Hematopoietic multipotent progenitor cell (in vitro differentiated cells): ENCODE measurements at places on chromosomes 7 and 10.

GRCh38 chr7:129702761-129703338 is 91.3 kb downstream of the NRF1 start:
- DNase-seq = no peak

DNA sequence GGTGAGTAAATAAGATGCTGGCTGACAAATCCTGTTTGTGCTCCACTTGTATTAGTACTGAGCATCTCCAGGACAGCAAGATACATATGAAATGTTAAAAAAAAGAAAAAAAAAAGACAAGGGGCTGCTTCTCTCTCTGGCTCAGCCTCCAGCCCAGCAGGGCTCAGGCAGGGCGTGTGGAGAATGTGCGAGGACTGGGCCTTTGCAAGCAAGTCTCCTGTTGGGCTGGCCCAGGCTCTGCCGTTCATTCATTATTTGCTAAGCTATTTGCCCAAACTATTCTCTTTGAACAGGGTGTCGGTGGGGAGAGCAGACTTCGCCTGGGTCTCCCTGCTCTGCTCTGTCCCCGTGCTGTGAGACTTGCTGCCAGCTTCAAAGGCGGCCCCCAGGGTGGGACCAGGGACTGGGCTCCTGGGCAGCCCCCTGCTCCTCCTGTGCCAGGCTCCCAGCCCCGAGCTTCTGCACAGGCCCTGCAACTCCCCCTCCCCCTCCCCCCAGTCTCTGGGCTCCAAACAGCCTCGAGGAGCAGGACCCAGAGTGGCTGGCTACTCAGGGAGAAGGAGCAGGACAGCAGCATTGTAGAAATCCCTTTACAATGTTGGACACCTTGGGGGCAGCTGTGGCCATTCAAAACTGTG is 25.6 kb upstream of the MGMT start:
- DNase-seq = no peak

- no peak for DNase-seq
These were observed 93.7 kb downstream of the EPC1 start for GRCh38 chr10:32253276-32253675.

- DNase-seq = no peak
These were observed 23.5 kb upstream of the GPR146 start for GRCh38 chr7:1020849-1021251.

DNA sequence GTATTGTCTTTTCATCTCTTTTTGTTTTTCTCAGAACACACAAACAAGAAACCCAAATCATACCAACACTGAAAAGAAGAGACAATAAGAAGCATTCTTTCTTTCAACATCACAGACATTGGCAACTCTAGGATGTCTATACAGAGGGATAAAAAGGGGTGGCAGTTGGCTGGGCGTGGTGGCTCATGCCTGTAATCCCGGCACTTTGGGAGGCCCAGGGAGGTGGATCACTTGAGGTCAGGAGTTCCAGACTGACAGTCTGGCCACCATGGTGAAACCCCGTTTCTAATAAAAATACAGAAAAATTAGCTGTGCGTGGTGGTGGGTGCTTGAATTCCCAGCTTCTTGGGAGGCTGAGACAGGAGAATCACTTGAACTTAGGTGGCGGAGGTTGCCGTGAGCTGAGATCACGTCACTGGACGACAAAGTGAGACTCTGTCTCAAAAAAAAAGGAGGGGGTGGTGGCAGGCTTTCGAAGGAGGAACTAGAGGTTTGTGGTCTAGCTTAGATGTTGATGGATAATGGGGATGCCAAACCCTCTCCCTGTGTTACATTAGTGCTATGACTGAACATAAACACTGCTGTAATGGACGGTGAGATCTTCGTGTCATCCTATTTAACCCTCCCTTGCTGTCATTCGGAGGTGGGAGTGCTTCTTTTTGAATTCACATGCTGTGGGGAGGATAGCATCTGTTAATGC is 9.4 kb downstream of the CNNM2 start:
- DNase-seq = peak; percentile 92

DNA sequence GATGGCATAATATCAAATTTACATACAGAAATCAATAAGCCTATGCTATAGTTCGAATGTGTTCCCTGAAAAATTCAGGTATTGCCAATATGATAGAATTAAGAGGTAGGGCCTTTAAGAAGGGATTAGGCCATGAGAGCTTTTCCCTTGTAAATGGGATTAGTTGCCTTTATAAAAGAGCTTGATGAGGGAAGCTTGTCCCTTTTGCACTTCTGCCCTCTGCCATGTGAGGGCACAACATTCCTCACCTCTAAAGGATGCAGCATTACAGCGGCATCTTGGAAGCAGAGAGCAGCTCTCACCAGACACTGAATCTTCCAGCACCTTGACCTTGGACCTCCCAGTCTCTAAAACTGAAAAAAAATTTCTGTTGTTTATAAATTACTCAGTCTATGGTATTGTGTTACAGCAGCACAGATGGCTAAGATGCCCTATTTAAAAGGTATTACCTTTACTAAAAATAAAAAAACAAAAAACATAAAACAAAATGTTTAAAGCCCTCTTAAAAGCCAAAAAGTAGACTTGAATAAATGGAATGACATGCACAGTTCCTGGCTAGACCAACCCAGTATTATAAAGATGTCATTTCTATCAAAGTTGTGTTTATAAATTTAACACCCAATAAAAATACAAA is 909.6 kb downstream of the REEP3 start:
- peak; percentile 37 for DNase-seq

DNA sequence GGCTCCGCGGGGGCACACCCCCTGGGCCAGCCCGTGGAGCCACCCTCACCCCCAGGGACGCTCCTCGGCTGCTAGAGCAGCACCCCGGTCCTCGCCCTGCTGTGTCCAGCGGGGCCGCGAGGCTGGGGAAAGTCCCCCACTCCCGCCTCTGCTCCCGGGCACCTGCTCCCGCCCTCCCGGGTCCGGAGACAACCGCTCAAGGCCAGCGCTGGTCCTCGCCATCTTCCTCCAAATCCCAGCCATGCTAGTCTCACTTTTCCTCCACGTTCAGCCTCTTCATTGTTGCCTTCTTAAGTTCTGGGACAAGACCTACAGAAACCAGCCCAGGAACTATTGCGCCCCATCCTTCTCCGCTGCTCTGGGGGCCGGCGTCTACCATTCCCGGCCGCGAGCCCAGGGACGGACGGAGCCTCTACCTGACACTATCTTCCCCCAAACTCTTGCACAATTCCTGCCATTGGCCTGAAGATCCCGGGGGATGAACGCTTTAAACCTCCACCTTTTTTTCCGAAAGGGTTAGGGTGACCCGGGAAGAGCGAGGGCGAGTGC is 4.8 kb upstream of the KCP start:
- no peak for DNase-seq

DNA sequence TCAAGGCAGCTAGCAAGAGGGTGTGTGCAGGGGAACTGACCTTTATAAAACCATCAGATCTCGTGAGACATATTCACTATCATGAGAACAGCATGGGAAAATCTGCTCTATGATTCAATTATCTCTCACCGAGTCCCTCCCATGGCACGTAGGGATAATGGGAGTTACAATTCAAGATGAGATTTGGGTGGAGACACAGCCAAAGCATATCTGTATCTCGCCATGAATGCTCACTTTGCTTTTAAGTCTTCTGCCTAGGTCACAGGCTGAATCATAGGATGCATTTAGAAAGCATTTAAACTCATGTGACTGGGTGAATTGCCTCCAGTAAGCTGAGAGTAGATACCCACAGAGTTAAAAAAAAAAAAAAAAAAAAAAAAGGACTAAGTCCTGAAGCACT is 220.0 kb downstream of the AGMO start:
- no peak for DNase-seq

DNA sequence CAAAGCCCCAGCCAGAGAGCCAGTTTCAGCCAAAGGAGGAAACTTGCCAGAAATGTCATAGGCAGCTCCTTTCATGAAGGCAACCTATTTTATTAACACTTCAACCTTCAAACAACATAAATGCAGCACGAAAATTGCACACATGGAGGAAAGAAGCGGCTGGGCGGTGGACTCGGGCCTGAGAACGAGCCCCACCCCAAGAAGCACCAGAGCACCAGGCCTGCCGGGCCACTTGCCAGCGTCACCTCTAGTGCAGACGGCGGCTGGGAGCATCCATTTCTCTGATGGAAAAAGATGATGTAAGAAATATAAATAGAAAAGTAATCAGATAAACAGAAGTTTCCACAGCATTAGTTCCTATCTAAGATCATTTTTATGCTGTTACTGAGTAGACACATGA is 100.0 kb downstream of the TCERG1L start:
- no peak for DNase-seq

DNA sequence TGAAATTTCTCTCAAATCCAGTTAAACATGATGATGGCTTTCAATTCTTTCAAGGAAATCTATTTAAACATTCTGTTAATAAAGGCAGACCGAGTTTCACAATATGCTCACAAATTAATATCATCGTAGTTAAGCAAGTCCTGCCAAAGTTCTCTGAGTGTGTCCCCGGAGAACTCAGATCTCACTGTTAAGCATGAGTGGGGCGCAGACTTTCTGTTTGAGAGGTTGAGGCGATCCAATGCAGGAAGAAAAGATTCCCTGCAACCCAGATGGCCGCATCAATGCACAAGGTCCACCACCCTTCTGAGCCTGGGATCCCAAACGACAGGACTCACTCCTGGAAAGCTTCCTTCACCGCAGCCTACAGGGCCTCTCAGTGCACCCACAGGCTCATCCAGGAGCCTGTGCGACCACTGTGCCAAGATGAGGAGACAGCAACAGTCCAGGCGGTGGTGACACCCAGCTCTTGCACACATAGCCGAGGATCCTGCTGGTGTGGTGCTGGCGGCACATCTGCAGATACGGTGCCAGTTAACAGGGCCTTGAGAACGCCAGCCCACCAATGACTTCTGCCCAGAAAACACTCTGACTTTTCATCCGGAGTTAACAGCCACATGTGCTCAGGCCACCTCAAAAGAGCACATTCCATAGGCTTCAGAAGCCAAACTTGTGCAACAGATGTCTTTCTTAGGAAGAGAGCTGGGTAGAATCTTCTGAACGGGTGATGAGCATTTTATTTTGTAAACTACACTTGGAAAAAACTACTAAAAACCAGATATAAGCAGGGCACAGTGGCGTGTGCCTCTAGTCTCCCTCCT is 102.1 kb downstream of the ZRANB1 start:
- no peak for DNase-seq

DNA sequence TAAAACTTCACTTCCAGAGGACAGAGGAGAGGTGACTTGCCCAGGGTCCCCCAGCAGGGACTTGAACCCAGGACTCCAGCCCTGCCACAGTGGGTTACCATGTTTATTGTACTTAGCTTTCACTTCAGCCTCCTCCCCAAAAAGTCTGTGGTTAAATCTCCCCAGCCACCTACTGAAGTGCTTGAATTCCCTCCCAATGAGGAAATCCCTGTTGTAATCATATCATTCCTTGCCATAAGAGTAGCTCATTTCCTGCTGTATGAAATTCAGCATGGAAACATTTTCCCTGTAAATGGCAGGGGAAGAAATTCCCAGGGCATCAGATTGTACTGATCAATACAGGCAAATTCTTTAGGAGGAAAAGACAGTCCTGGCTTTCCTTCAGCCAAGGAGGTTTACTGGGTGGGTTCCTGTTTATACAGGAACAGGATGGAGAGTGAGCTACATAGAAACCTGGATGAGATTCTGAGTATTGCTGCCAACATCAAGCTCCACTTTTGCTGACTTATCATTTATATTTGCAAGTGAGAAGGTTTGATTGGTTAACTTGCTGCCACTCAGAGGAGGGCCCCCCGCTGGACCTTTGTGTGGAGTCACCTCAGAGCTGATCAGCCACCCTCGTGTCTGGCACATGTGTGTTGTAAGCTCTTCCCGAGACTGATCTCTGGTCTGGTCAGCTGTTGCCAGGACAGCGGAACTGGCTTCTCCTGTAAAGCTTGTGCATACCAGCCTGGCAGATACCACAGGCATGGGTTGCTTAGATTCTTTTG is 16.4 kb upstream of the PDZD8 start:
- DNase-seq = no peak

- no peak for DNase-seq
These were observed 18.2 kb downstream of the FAM25A start for GRCh38 chr10:87038286-87038717.

- no peak for DNase-seq
These were observed 17.9 kb upstream of the ACBD5 start for GRCh38 chr10:27258492-27258837.

GRCh38 chr10:5594271-5595049 is 69.7 kb downstream of the CALML3 start:
- no peak for DNase-seq

DNA sequence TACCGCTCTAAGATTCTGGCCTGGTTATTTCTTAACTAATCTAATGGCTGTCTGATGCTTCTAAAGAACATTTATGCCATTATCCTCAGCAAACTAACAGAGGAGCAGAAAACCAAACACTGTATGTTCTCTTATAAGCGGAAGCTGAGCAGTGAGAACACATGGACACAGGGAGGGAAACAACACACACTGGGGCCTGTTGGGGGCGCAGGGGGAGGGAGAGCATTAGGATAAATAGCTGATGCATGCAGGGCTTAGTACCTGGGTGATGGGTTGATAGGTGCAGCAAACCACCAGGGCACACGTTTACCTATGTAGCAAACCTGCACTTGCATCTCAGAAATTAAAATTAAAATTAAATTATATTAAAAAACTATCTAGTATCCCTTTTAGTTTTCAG is 853.5 kb downstream of the GATA3 start:
- DNase-seq = no peak

DNA sequence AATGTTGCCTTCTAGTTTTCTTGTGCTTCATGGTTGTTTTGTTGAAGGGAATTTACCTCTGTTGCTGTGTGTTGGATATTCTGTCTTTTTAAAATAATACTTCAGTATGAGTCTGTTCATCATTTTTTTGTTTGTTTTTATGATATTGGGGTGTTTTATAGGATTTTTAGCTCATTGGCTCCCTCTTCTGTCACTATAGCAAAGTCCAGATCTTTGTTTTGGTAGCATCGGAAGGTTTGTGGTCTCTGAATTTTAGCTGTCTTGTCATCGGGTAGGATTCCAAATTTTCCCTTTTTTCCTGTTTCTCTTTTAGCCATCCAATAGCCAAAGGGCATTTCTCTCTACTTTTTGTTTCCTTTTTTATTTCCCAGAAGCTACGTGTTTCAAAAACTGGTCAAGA is 91.4 kb downstream of the EXOC4 start:
- DNase-seq = no peak

- DNase-seq = no peak
These were observed 5.4 kb downstream of the VWC2 start for GRCh38 chr7:49778731-49779270.

DNA sequence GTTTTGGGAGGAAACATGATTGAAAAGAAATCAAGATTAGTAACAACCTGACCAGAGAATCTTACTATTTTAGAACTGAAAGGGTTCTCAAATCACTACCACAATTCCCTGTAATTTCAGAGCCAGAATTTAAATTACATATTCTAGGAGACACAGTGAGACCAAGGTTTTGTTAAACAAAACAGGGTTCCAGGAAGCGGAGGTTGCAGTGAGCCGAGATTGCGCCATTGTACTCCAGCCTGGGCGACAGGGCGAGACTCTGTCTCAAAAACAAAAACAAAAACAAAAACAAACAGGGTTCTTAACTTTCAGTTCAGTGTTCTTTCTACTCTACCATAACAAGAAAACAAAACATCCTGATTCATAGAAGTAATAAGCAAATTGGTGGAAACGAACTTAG is 57.6 kb downstream of the SNX13 start:
- DNase-seq = no peak

GRCh38 chr7:122543891-122544290 is 155.0 kb downstream of the RNF133 start:
- DNase-seq = no peak
